Ovary (tissue), 10 donors: ENCODE measurements at places on chromosomes 7 and 10.
A peak's percentile ranks its signal among the peaks of the same experiment; 100 is the strongest.

GRCh38 chr7:148419856-148420832, 170.4 kb upstream of the C7orf33 start:
- no peak for DNase-seq

DNA sequence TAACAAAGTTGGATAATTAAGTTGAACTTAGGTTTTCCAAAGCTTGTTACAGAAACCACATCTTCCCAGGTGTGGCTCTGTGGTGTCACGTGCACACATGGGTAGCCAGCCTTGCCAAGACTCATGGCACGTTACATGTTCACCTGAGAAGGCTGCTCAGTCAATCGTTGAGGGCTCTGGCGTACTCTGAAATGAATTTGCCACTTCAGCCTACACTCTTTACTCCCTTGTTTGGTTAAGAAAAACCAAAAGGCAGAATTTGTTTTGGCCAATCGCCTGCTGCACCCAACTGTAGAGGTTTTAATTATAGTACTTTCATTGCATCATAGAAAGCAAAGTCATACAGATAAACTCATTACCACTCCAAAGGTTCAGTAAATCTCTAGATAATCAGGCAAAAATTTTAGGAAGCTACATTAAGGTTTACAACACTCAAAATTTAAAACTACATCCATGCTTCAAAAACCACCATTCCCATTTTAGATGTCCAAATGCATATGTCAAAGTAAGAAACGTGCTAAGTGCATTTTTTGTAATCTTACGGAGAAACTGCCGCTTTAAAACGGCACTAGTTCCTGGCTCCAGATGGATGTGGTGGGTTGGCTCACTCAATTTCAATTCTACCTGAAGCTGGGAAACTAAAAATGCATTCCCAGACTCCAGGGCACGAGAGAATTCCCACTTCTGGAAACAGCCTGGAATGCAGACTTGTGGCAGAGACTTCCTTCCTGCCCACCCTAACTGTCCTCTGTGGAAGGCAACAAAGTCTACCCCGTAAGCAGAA, 88.4 kb downstream of the DIP2C start:
- no peak for DNase-seq

GRCh38 chr10:104875561-104875960, 234.5 kb downstream of the SORCS3 start:
- no peak for DNase-seq

- no peak for DNase-seq
Observed at GRCh38 chr10:35201234-35201633, 74.6 kb downstream of the CREM start.

GRCh38 chr7:121344093-121344492, 15.3 kb downstream of the WNT16 start:
- no peak for DNase-seq

- no peak for DNase-seq
Observed at GRCh38 chr10:132175907-132176581, 10.7 kb upstream of the DPYSL4 start.

DNA sequence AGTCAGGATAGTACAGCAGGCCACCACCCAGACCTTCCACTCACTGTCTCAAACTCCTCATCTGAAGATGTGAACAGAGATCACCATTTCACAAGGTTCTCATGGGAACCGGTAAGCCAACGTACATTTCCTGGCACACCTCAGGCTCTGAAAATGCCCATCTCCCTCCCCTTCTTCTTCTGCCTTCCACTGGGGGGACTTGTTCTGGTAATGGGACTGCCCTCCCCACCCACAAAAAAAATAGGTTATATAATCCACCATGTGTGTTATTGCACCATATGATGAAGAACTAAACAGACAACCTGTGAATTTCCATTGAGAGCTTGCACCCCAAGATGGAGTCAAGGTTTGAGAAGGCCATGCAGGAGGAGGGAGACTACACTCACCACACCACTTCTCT, 42.1 kb upstream of the IKZF1 start:
- no peak for DNase-seq

- DNase-seq: no peak
Observed at GRCh38 chr7:33901199-33901598, 4.1 kb upstream of the BMPER start.

GRCh38 chr7:24611130-24611529, 37.9 kb downstream of the PALS2 start:
- no peak for DNase-seq

DNA sequence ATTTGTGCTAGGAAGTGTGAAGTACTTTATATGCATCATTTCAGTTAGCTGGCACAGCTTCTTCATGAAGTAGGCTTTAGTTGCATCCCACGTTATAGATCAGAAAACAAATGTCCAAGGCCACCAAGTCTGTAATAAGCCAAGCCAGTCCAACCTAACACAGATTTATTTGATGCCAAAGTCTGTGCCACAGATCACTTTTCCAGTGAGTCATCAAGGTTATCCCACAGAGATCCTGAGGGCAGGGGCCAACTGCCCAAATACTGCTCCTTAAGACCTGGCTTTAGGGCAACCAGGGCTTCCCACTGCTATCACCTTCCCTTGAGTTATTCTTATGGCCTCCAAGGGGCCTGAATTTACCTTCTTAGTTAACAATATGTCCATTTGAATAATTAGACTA, 1340.4 kb downstream of the XPNPEP1 start:
- DNase-seq: no peak

- DNase-seq: peak; percentile 82
Observed at GRCh38 chr7:93921607-93922566, at the start of gene GNG11. Gene GNG11 (plus strand): TSS chr7:93921735. CDS start chr7:93922138, 403 bp downstream.

DNA sequence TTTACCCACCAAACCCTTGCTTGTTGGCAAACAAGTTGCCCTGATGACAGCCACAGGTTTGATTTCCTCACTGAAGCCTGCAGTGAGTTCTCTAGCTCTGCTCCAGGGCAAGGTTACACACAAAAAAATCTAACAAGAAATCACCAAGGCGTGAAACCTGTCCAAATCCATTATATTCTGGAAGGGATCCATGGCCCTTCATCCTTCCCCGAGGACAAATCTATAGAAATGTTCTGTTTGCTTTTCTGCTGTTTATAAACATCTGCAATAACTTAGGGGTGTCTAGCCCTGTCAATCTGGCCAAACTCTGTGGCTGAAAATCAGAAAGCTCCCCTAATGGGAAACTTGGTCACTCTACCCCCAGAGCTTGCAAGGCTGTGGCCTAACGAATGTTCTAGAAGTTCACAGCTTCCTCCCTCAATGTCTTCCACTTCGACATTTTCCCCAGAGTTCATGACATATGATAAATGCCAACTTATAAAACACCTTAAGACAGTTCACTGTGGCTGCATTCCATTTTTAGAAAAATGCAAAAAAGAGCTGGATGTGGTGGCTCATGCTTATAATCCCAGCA, 164.5 kb downstream of the PRPF18 start:
- DNase-seq: no peak

- no peak for DNase-seq
Observed at GRCh38 chr7:77736991-77737390, 40.7 kb downstream of the RSBN1L start.

- peak; percentile 83 for DNase-seq
Observed at GRCh38 chr7:36128448-36129047, 24.5 kb upstream of the EEPD1 start.

GRCh38 chr7:44150466-44150832, 9.3 kb upstream of the MYL7 start:
- no peak for DNase-seq

DNA sequence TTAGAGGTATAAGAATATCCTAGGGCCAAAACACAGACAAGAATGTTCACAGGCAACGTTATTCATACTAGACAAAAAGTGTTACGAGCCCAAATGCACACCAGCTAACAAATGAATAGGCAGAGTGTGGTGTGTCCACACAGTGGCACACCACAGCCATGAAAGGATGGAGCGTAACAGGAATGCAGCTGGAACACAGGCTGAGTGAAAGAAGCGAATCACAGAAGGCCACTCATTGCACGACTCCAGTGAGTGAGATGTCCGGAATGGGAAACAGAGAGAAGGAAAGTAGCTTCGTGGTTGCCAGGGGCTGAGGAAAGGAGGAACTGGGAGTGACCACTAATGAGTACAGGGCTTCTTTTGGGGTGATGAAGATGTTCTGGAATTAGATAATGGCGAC, 198.8 kb downstream of the TNS3 start:
- DNase-seq: no peak

GRCh38 chr7:138328215-138328614, 131.8 kb upstream of the TRIM24 start:
- no peak for DNase-seq

DNA sequence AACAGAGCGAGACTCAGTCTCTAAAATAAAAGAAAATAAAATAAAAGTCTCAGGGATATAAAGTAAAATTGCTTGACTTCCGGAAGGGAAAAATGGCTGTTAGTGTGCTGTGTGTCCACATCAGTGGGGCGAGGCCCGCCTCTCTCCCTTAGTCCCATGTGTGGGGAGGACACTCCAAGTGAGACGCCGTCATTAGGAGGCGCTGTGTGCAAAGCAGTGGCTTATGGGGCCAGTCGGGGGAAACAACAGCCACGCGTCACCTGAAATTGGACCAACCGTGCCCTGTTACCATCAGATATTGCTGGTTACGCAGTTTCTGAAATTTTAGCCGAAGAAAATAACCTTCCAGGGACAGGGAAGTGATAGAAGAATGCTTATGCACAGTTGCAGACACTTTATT, 15.8 kb downstream of the SFXN4 start:
- DNase-seq: no peak

DNA sequence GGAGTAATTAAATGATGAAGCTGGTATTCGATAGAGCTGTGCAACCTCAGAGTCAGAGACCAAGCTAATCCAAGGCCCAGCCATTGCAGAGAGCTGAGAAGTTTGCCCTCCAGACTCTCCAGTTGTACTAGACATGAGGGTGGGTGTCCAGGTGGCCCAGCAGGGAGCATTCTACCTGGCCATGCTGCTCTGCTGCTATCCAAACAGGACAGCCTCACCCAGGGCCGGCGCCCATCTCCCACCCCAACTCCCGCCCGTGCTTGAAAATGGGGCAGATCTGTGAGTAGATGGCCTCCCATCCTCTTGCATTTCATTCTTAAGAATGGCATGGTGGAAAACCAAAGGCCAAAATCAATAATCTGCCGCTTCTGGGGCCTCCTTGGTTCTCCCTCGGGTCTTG, 124.2 kb downstream of the TCERG1L start:
- DNase-seq: no peak

DNA sequence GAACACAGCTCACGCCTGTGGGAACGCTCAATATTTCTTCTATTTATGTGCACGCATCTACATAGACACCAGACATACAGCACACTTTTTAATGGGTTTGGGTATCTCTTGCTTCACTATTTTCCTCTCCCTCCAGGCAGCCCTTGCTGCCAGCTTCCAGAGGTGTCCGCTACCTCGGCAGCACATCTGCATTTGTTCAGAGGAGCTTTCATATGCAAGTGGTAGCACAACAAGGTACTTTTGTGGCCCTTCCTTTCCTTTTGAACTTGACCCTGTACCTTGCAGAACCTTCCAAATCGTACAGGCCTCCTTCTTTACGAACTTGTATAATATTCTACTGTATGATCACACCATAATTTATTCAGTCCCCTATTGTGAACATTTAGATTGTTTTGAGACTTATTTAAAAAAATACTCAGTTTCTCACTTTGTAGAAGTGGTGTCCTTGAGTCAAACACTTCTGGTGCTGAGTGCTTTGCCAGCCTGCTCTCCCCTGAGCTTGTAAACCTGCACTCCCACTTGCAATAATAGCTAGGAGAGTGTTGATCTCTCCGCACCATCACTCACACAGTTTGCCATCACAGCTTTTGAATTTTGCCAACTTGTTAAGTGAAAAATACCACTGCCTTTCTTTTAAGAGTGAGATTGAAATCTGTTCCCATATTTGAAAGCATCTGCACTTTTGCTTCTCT, 106.0 kb upstream of the ZNF32 start:
- no peak for DNase-seq

GRCh38 chr7:26374647-26375373, 83.1 kb downstream of the SNX10 start:
- DNase-seq: no peak

- DNase-seq: no peak
Observed at GRCh38 chr7:70830060-70830395, 301.9 kb upstream of the GALNT17 start.

DNA sequence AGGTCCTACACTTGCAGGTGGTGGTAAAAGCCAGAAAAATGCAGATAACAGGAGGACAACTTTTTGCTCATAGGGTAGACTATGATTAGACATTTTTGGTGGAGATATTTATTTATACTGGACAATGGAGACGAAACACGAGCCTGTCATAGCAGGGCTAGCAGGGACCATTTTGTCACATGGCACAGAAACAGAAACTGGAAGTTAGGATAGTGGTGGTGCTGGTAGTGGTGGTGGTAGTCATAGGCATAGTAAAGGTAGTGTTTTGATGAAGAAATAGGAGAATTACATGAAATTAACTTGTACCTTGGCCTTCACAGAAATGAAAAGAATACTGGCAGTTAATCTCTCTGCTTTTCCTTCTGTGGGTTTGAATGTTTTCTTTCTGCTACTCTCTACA, 8.8 kb upstream of the MGAM start:
- DNase-seq: no peak

GRCh38 chr7:44769376-44769775, 20.7 kb downstream of the ZMIZ2 start:
- no peak for DNase-seq

- peak; percentile 41 for DNase-seq
Observed at GRCh38 chr7:140435252-140435895, 31.5 kb downstream of the RAB19 start.

DNA sequence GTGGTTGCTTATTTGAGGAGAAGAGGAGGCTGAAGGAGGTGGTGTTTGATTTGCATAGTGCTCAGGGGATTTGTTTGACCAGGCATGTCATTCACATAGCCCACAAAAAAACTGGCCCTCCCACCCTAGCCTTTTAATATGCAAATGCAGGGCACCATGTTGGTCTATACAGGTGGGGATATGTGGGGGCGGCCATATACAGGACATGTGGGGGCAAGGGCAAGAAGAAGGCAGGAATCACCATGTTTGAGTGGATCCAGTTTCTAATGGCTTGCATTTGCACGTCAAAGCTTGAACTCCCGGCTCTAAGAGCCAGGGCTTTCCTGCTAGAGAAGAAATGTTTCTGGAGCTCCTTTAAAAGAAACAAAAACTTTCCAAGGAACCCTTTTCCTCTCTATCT, 541.0 kb downstream of the ZWINT start:
- DNase-seq: no peak

DNA sequence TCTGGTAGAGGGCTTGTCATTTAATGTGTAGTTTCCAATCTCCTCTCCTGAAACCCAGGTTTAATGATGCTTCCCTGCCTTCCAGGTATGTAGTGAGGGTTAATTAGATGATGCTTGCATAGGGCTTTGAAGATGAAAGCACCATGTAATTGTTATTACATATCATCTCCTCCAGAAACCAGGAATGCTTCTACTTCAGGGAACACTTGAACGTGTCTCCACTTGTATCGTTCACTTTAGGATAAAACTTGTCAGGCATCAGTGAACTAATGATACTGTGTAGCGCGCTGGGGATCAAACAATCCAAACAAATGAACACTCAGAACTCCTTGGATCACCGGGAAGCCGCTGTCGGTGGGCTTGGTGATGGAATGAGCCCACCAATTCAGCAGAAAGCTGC, 260.9 kb upstream of the FZD8 start:
- DNase-seq: no peak

GRCh38 chr7:153245809-153246208, 486.3 kb downstream of the ACTR3B start:
- DNase-seq: no peak

DNA sequence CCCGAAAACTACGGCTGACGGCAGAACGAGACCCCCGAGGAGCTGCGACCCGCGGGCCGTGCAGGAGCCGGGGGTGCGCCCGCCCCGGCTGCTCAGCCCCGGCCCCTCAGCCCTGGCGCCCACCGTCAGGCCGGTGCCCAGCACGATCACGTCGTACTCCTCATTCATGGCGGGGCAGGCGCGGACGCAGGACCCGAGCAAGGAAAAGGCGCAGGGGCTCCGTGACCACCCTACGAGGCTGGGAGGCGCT, 218 bp downstream of the GDI2 start:
- no peak for DNase-seq
